ENCODE measurements at places on chromosomes 6 and 20.

DNA sequence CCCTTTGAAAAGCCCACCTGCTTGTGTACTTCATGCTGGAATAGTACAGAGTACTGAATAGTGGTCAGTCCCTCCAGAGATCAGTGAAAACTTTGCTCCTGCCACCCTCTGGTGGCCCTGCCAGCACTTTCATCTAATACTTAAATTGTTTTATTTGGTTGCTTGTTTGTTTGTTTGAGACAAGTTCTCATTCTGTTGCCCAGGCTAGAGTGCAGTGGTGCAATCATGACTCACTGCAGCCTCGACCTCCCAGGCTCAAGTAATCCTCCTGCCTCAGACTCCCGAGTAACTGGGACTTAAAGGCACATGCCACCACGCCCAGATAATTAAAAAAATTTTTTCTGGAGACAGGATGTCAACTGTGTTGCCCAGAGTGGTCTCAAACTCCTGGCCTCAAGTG, 9.1 kb downstream of the FAM83D start:
- DNase-seq: peak; percentile 44

DNA sequence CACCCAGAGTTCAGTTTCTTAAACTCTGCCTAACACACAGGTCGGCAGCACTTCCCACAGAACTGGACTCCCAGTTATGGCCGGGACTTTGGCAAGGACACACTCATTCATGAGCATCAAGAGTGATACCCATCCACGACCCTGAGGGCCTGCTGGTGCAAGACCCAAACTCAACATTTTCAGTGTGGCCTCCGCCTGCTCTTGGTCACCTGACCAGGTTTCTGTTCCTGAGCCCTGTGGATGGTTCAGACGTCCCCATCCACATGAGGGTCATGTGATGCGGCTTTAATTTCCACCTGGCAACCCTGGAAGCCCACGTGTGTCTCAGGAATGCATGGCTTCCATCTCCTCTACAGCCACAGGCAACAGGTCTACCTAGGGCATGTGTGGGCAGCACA, 245.3 kb downstream of the DLL1 start:
- DNase-seq: no peak

DNA sequence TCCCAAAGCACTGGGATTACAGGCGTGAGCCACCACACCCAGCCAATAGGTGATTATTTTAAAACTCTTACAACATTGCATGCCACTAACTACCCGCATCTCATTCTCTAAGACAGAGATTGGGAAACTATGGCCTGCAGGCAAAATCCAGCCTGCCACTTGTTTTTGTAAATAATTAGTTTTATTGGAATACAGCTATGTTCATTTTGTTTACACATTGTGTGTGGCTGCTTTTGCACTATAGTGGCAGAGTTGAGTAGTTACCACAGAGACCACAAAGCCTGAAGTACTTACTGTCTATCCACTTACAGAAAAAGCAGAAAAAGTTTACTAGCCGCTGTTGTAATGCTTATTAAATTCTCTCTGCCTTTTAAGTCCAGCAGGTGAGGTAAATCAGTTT, 16.4 kb upstream of the PKIG start:
- DNase-seq: no peak

DNA sequence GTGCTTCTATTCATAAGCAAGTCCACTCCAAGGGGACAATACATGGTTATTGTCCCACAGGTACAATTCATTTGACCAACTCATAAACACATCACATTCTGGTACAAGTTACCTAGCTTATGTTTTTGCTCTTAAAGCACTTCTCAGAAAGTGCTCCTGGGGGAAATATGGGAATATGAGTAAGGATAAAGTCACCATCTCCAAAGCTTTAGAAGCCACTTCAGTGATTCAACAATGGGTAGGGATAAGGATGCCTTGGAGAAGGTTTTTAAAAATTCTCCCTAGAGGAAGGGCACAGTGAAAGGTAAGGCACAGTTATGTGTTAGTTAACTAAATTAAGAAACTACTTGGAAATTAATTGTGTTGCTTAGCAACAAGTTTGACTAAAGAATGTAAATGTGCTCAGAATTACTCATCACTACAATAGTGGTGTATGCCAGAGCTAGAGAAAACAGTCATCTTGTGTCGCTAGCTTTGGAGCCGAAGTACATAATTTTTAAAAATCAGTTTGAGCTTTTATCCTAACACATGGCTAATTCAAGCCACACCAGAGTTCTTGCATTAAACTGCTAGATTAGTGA, 39.5 kb upstream of the LAMP5 start:
- peak; percentile 50 for DNase-seq

GRCh38 chr6:53009511-53009910, 14.4 kb upstream of the GSTA4 start:
- DNase-seq: no peak

- DNase-seq: no peak
These were observed 3.7 kb downstream of the FBXO5 start for GRCh38 chr6:152979116-152979515.

DNA sequence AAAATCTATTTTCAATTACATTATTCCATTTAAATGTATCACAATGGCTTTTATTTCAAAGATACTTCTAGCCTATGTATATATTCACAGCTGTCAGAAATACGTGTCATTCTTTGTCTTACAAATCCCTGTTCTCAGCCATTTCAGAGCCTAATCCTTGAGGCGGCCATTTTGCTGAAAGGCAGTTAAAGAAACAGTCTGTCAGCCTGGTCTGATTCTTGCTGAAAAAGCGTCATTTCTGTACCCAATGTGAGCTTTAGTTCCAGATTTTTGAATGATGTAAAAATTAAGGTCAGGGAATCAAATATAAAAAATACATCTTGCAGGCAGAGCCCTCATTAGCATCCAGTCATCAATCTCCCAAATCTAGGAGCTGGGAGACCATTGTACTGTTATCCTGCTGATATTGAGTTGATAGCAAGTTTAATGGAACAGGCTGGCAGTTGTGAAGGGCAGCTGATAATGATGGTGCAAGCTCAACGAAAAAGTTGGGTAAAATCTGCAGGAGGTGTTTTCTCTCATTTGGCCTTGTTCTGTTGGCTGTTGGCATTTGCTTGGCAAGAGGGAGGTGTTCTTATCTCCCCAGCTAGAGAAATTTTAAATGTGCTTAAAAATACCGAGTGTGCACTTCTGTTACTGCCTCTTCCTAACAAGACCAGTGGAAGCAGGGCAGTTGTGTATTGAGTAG, 314.8 kb downstream of the SOX4 start:
- no peak for DNase-seq

- DNase-seq: peak; percentile 84
These were observed 520 bp upstream of the TAB2 start for GRCh38 chr6:149316740-149317643.

GRCh38 chr6:14841901-14842421, 403.9 kb upstream of the JARID2 start:
- peak; percentile 100 for DNase-seq

DNA sequence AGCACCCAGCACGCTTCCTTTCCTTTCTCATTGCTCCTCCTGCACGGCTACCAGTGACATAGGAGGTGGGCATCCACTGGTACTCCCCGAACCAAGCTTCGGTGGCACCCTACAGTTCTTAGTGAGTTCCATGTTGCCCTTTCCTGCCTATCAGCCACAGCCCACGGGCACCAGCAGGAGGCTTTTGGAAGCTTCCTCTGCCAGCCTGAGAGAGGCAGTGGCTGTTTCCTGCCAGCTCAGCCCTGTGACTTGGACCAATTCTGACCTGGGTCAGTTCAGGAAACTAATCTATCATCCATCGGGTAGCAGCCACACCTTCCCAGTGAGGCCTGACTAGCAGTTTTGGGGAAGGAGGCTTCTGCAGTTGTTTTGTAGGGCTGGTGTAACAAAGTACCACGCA, 176.4 kb upstream of the UST start:
- DNase-seq: no peak

- peak; percentile 38 for DNase-seq
These were observed 215.5 kb upstream of the MCHR2 start for GRCh38 chr6:100209323-100210136.

DNA sequence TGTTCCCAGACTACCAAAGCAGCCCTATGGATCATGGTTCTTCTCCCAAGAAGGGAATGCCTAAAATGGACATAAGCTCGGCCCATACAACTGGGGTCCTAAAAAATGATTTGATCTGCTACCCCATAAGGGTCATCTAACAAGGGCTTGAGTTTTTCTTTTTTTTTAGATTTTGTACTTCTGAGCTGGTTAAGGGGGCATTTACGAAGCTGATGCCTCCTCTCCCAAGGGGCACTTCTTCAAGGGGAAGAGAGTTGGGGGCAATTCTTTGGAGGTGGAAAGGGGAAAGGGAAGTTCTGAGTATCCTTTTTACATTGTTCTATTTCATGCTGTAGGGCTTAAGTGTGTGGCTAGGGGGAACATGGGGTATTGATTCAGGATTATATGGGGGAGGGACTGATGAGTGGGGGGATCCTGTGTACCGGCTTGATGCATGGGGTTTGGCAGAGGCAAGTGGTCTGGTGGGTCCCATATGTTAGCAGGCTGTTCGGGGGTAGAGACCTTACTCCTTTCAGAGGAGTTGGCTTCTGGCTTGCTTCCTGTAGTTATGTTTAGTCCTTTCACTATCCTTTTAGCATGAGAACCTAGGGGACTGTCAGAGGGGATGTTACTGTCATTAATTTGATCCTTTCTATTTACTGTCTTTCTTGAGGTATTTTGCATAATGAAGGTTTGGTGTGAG, 8.1 kb upstream of the ZNFX1 start:
- no peak for DNase-seq

DNA sequence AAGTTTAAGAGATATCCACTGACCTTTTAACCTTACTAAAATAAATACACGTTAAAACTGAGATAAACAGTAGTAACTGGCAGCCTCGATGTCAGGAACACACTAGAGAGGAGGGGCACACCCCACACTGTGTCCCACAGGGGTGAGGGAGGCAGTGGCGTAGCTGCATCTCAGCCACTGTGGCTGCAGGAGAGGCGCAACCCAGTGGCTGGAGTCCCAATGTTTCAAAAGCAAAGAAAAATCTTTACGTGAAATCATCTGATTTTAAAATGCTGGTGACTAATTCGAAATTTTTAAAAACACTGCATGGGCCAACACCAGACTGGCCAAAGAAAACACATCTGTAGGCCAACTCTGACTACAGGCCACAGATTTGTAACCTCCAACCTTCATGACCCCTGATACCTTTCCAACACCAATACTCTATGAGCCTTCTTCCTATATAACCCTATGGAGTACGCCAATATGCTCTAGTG, 54.7 kb downstream of the TRAM2 start:
- peak; percentile 93 for DNase-seq

- no peak for DNase-seq
These were observed 119.2 kb downstream of the NFATC2 start for GRCh38 chr20:51423290-51423667.

GRCh38 chr20:45211569-45212474, 5.0 kb downstream of the SEMG1 start:
- DNase-seq: no peak

GRCh38 chr20:14498772-14499171, 161.4 kb upstream of the FLRT3 start:
- DNase-seq: no peak

DNA sequence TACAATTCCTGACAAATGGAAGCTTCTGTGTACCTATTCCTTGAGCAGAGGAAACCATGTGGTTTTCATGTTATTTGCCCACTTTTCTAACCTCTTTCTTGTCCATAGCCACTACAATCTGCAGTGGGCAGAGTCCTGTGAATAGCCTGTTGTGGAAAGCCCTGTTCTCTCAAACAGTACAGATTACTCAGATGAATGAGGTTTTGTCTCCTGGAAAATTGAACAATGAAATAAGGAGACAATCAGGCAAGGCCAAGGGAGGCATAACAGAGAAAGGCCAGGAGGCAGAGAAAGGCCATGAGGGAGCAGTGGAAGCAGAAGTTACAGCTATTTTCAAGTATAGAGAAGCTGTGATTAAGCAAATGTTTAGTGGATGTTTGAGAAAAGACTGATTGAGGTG, 189.3 kb downstream of the GRIK2 start:
- DNase-seq: no peak

GRCh38 chr20:48718786-48719578, 108.8 kb downstream of the PREX1 start:
- no peak for DNase-seq

Data from fibroblast of mammary gland (primary cell).